Cardiac septum (tissue), 1 donor: ENCODE measurements at places on chromosomes 5 and 9. TPM values are rescaled to one million over a fixed set of nuclear protein-coding genes. Genes with fewer than 3 reads are reported as not detected.

- DNase-seq, result no peak
These were observed 7.3 kb downstream of the ANKH start for GRCh38 chr5:14864181-14864812.

- DNase-seq, result no peak
These were observed 513.6 kb downstream of the RASEF start for GRCh38 chr9:82549174-82549821.

- DNase-seq, result peak; percentile 39
These were observed 29.9 kb downstream of the SKP1 start for GRCh38 chr5:134146651-134147518.

DNA sequence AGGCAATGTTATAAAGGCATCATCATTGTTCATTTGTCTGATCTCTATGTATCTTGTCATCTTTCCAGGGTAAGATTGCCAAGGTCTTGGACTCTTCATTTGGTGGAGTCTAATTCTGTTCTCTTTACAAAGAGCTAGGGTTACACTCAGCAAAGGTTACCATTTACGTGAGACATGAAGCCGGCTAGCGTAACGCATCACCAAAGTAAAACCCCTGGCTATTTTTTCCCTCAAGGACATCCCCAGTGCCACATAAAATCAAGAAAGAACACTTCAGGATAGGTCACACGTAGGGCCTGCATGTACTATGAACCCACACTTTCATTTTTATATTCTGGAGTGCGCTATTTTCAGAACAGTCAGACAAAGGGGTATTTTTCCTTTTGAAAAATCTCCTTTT is 20.0 kb upstream of the MYOT start:
- no peak for DNase-seq

GRCh38 chr5:127423173-127423798 is 94.2 kb upstream of the PRRC1 start:
- DNase-seq, result no peak

- no peak for DNase-seq
These were observed 58.5 kb downstream of the PDE6A start for GRCh38 chr5:149886060-149886459.

GRCh38 chr9:106403081-106403480 is 459.9 kb upstream of the ZNF462 start:
- no peak for DNase-seq

DNA sequence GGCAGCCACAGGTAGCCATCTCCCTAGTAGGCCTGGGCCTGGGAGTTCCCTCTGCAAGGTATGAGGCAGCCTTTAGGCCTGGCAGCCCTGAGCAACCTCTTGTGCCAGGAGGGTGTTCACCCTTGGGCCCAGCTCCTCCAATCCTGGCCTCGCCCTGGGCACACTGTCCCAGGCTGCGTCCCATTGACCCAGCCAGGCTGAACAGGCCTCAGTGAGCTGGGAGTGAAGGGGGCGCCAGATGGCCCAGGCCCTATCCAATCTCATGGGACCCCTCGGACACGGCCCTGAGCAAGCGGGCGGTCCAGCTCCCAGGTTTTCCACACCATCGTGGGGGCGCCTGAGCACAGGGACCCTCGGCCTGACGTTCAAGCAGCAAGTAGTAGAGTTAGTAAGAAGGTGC is 14.5 kb downstream of the SH3GLB2 start:
- DNase-seq, result no peak

- DNase-seq, result no peak
These were observed 123.2 kb upstream of the KIF2A start for GRCh38 chr5:62182802-62183201.

DNA sequence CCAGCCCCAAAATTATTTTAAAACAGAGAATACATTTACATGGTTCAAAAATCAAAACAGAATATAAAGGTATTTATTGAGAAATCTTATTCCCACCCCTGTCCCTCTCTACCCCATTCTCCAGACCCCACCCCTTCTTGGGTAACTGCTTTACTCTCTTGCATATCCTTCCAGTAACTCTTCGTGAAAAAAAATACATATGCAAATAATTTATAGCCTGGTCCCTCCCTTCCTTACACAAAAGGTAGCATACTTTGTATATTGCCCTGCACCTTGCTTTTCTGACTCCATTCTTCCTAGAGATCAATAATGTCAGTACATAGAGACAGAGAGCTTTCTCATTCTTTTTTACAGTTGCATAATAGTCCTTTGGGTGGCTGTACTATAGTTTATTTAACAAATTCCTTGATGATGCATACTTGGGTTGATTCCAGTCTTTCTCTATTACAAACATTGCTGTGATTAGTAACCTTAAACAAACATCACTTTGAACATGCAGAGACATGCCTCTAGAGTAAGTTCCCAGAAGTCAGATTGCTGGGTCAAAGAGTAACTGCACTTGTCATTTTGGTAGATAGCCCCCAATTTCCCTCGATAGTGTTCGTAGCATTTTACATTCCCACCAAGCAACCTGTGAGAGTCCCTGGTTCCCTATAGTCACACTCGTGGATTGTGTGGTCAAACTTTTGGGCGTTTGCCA is 47.9 kb downstream of the STOM start:
- no peak for DNase-seq

GRCh38 chr9:6764950-6765349 is 7.2 kb downstream of the KDM4C start:
- DNase-seq, result no peak

DNA sequence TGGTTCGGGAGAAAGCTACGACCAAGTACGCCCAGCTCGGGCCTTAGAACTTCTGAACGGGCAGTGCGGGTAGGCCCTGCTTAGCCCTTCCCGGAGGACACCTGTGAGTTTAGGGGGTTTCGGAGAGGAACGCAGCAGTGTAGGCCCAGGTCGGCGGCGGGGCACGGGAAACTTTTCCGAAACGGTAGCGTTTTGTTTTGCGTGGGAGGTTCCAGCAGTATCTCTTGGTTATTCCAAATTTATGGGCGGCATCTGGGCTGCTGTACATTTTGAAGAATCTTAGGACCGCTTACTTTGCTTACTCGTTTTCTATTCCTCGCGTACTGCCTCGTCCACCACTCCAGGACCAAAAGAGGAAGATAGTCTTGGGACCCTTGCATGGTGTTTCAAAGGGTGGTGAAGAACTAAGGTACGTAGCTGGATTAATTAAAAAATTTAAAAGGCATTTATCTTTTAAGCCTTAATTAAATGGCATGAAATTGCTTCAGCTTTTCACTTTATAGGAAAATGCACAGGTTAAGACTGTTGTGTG is 492 bp downstream of the TENT2 start:
- no peak for DNase-seq

GRCh38 chr9:2127486-2127885 is 112.3 kb downstream of the SMARCA2 start:
- DNase-seq, result no peak

GRCh38 chr5:114361724-114362196 is at the start of gene KCNN2:
KCNN2 (plus strand) TSS chr5:114362070; CDS start chr5:114362140, 70 bp downstream.
- peak; percentile 91 for DNase-seq

DNA sequence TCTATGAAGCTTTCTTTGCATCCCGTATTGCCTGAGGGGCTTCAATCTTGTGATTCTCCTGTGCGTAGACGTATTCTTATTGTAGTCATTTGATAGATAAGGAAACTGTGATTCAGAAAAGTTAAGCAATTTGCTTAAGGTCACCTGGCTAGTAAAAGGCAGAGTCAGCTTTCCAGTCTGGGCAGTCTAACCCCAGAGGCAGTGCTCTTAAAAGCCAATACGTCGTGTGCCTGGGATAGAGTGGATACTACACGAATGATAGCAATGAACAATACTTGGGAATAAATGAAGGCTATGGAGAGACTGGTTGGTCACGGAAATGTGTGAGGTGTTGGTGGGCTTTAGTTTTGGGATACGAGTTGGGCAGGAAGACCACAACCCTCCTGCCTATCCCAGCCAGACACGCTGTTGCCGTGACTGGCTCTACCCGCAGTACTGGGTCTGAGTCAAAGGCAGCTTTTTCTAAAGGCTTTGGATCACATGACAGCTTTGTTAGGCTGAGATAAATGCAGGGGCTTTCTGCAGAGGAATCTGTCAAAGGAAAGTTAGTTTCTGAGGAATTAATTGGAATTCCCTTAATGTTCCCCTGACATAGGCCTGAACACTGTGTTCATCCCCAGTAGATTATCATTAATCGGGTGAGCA is 302.6 kb downstream of the KIF4B start:
- no peak for DNase-seq

DNA sequence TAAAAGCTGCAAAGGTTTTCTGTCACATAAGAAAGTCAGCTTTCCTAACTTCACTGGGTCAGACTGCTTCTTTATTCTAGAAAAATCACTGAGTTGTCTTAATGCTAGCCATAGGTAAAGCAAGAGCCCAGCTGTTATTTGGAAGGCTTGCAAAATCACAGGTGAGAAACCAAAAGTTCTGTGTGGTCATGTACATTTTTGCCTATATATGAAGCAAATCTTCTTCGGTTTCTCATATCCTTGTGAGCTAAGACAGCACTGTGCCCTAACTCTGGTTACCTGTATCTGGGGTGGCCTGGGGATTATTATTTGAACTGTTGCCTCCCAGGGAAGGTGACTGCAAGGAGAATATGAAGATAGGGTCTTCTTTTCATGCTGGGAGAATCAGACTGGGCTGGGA is 444.9 kb upstream of the CLINT1 start:
- no peak for DNase-seq

GRCh38 chr5:109759306-109759705 is 69.6 kb downstream of the MAN2A1 start:
- no peak for DNase-seq

GRCh38 chr9:19682397-19682796 is 106.4 kb downstream of the SLC24A2 start:
- DNase-seq, result no peak

GRCh38 chr5:145294331-145294730 is 540.8 kb downstream of the PRELID2 start:
- DNase-seq, result no peak

- DNase-seq, result no peak
These were observed 604.6 kb downstream of the PTPRD start for GRCh38 chr9:10008101-10008799.

DNA sequence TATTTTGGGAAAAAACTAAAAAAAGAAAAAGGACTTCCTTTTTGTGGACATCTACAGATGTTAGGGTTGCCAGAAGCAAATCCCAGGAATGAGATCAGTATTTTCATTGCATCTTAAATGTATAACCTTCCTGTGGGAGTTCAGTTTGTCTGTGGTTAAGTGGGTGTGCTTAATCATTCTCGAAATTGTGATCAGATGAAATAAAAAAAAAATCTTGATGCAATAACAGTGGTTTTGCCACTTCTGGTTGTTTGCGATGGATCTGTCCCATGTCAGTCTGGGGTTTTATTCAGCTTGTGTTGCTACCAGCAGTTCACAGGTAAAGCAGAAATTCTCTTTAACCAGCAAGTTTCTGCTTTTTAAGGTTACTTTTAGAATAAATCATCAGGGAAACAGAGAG is 179.0 kb downstream of the MAN2A1 start:
- DNase-seq, result no peak

GRCh38 chr5:93336330-93337110 is 244.5 kb downstream of the NR2F1-AS1 start:
- DNase-seq, result no peak

DNA sequence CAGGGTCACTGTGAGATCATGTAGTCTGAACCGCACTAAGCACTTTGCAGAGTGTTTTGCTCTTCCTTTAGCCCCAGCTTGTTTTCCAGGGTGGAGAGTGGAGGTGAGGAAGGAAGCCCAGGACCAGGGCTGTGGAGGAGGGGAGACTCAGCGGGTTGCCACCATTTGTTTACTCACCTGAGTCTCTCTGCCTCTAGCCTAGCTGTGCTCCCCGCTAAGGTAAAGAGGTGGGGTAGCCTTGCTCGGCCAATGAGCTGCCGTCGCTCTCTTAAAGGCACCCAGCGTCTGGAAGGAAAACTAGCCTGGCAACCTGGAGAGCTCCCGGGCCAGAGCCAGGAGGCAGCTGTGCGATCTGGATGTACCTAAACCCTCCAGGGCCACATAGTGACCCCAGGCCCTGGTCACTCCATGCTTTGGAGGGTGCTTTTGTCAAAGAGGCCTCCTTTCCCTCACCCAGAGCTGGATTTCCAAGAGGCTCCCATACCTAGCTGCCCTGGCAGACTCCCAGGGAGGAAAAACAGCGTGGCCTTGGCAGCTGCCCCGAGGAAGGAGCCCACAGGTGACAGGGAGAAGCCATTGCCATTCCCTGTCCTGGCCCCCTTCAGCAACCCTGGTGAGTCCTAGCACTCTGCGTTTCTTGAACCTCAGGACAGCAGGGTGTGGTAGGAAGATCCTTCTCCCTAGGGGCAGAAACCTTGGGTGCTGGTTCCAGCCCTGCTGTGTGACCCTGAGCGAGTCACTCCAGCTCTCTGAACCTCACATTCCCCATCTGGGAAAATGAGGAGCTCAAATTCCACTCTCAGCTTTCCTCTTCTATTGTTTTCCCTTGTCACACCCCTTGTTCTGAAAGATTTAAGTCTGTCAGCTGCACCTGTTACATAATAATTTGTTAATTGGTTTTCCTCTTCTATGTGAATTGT is 42.4 kb upstream of the LARP1 start:
- DNase-seq, result no peak

DNA sequence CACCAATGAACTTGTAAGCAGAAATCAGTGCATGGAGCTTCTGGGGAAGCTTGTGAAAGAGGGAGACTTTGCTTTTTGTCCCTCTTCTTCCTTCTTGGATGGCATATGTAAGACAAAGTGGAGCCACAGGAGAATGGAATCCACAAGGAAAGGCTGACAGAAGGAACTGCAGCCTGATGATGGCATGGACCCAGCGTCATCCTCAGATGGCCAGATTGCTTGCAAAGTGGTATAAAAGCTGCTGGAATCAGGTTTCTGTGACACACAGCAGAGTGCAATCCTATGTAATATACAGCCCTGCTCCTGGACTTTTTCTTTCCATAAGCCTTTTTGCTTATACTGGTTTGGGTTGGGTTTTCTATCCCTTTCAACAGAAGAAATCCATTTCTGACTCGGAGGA is 31.4 kb upstream of the SPARC start:
- no peak for DNase-seq

- no peak for DNase-seq
These were observed 73.0 kb downstream of the KIF24 start for GRCh38 chr9:34256104-34256503.

SLC6A19 gene
- total RNA-seq, result 0.05 TPM

SPINK4 gene
- total RNA-seq, result not detected

NEUROG1 gene
- not detected for total RNA-seq

PLAC8L1 gene
- not detected for total RNA-seq

SLC1A3 gene
- 53.0 TPM for total RNA-seq

CDO1 gene
- 3.6 TPM for total RNA-seq

BTNL9 gene
- total RNA-seq, result 25.2 TPM

OR1N1 gene
- not detected for total RNA-seq

DMAC1 gene
- 99.8 TPM for total RNA-seq

CATSPER3 gene
- total RNA-seq, result 0.54 TPM

PLPP1 gene
- 102 TPM for total RNA-seq

CTXN3 gene
- total RNA-seq, result not detected

CAMK4 gene
- total RNA-seq, result 0.48 TPM

IL9 gene
- not detected for total RNA-seq

LOX gene
- 6.8 TPM for total RNA-seq

FSD1L gene
- total RNA-seq, result 10.8 TPM
